ENCODE measurements at places on chromosomes 5 and 9.
A peak's percentile ranks its signal among the peaks of the same experiment; 100 is the strongest.

DNA sequence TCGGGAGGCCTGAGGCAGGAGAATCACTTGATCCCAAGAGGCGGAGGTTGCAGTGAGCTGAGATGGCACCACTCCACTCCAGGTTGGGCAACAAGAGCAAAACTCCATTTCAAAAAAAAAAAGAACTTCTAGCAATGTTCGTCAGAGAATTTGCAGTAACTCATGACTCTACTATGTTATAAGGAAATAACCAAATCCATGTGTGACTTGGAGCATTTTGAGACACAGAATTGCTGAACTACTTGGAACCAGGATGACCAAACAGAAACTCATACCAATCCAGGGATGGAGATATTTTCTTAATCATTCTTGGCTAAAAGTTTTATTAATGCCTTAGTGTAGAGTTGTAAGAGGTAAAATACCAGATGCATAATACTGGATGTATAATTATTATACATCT, 99.9 kb upstream of the BNC2 start:
- DNase-seq: no peak

DNA sequence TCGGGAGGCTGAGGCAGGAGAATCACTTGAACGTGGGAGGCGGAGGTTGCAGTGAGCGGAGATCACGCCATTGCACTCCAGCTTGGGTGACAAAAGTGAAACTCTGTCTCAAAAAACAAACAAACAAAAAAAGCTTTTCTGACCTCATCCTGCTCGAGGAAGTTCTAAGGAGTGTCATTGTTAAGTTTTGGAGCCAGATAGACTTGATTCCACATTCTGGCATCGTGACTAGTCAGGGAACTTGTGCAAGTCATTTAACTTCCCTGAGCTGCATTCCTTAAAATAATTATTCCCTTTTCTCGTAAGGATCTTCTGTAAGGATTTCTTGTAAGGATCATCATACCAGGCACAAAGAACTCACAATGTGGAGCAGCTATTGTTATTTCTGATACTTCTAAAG, 26.2 kb downstream of the SNX24 start:
- no peak for DNase-seq

GRCh38 chr9:12822111-12822510, 47.3 kb downstream of the LURAP1L start:
- no peak for DNase-seq

GRCh38 chr9:31135567-31135966, 1248.9 kb upstream of the ACO1 start:
- no peak for DNase-seq

- no peak for DNase-seq
These were observed 157.5 kb upstream of the HAPLN1 start for GRCh38 chr5:83877911-83878706.

DNA sequence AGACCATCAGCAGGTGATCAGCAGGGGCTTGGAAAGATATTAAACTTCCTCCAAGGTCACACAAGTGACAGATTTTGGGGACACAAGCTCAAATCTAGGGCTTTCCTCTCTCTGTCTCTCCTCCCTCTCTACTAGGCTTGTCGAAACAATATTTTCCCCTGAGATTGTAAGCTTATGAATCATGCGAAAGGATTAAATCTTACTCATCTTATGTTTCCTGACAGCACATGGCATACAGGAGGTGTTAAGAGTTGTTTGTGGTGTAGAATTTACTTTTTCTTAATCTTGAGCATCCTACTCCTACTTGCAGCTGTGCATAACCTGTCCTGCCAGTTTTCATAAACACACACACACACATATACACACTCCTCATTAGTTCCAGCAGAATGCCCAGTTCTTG, 186.3 kb downstream of the MARCHF11 start:
- DNase-seq: no peak

DNA sequence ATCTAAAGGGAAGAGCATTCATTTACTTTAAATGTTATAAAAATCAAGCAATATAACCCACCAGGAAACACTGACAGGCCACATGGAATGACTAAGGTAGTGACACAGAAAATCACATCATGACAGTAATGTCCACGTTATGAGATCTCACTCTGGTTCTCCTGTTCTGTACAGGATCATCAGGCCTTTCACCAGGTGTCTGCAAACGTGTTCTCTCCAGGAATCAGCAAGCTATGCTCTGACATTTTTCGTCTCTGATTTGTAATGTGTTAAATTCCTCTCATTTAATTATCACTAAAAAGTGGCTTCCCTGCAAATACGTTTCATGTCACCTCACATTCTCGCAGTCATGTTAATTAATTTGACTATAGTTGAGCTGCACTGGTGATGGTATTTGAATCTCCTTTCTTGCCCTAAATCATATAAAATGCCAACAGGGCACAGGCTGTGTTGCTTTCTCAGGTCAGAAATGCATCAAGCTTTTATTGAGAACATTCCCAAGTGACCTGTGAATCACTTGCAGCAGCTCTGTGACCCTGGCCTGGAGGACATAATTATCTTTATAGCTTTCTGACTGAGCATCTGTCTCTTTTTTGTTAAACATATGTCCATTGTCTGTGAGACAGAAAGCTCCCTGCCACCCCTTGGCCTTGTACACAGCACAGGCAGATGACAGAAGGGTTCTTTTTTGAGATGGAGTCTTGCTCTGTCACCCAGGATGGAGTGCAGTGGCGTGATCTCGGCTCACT, 196.2 kb downstream of the DIRAS2 start:
- DNase-seq: no peak

GRCh38 chr5:156329171-156329611, 2.2 kb downstream of the SGCD start:
- DNase-seq: peak; percentile 39

GRCh38 chr9:86352440-86353077, 1.7 kb downstream of the TUT7 start:
- no peak for DNase-seq

GRCh38 chr5:58501778-58502417, 10.7 kb downstream of the GAPT start:
- no peak for DNase-seq

- DNase-seq: no peak
These were observed 670.5 kb upstream of the SEMA6A start for GRCh38 chr5:117245130-117245529.

DNA sequence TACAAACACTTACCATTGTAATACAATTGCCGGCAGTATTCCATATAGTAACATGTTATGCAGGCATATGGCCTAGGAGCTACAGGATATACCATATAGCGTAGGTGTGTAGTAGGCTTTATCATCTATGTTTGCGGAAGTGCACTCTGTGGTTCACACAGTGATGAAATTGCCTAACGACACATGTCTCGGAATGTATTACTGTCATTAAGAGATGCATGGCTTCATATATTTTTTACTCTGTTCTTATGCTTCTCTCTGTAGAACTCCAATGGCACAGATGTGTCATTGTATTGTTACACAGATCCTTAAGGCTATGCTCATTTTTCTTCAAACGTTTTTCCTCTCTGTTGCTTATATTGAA, 19.2 kb upstream of the ANKRD18A start:
- DNase-seq: no peak

DNA sequence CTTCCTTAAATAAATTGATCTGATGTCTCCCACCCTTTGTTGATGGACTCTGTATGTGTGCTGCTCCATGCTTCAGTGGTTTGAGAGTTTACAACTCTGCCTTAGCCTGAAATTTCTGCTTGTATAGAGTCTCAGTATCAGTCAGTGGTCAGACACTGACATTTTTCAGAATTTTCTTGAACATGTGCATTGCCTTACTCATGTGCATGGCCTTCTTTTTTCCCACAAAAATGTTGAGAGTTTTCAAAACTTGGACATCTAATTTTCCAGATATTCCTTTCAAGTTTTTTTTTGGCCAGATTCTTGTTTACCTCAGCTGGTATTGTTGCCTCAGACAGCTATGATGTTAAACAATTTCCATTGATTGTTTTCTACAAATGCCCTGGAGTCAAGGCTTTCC, 427.1 kb upstream of the CHD1 start:
- DNase-seq: no peak

- no peak for DNase-seq
These were observed at the start of gene PCDHGA1 for GRCh38 chr5:141330299-141331080. Gene PCDHGA1, plus strand, starts transcription at chr5:141330514.

- DNase-seq: no peak
These were observed 25.8 kb downstream of the FBXL7 start for GRCh38 chr5:15525703-15526275.

GRCh38 chr9:15310107-15310850, 3.3 kb upstream of the TTC39B start:
- no peak for DNase-seq

- DNase-seq: no peak
These were observed 221.3 kb downstream of the NPR3 start for GRCh38 chr5:32932241-32932935.

- DNase-seq: no peak
These were observed 264.0 kb downstream of the EPB41L4A start for GRCh38 chr5:112154940-112155686.

All from left hindlimb (tissue), 1 donor.